Hepatic stellate cell (primary cell): ENCODE measurements at places on chromosomes 2 and 18.

GRCh38 chr18:59446012-59446411 lies 86.9 kb upstream of the LMAN1 start:
- peak; percentile 17 for DNase-seq

DNA sequence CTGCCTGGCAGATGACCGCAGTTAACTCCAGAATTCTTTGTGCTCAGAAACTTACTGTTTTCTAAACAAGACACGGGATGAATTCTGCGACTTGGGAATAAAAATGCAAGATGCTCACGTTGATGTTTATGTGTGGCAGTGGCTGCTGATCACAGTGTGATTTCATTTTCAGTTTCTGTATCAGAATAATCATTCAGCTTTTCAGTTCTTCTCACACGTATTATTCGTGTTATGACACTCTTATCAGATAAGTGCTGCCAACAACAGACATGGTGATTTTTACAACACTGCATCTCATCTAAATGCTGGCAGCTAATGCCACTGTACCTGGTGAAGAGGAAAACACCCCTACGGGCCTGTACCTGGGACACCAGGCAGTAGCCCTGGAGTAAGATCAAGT lies 272.9 kb upstream of the REV1 start:
- no peak for DNase-seq

DNA sequence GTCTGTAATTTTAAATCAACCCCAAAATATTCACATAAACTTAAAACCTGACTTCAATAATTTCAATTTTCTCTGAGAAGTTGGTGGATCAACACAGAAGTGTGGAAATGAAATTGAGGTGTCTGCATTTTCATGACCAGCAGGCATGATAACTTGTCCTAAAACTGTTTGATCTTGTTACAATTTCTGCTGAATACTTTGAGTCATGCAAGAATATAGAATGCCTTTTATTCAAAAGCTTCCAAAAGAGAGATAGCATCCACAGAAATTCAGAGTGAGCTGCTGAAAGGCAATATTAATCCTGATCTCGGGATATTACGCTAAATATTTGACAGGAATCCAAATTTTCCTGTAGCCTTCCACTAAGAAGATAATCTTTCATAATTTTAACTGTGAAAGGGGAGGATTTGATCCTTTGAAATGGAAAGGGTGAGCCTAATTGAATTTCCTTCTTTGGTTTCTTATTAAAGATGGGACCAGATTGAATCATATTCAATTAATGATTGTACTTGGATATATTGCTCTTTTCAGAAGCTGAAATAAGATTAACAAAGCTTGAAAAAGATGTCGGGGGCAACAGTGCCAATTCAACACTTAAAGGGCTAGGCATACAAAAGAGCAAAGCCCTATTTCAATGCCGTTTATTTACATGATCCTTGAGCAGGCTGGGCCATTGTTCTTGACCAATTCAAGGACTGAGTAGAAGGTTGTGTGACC lies 129.3 kb downstream of the NCKAP5 start:
- DNase-seq: no peak

DNA sequence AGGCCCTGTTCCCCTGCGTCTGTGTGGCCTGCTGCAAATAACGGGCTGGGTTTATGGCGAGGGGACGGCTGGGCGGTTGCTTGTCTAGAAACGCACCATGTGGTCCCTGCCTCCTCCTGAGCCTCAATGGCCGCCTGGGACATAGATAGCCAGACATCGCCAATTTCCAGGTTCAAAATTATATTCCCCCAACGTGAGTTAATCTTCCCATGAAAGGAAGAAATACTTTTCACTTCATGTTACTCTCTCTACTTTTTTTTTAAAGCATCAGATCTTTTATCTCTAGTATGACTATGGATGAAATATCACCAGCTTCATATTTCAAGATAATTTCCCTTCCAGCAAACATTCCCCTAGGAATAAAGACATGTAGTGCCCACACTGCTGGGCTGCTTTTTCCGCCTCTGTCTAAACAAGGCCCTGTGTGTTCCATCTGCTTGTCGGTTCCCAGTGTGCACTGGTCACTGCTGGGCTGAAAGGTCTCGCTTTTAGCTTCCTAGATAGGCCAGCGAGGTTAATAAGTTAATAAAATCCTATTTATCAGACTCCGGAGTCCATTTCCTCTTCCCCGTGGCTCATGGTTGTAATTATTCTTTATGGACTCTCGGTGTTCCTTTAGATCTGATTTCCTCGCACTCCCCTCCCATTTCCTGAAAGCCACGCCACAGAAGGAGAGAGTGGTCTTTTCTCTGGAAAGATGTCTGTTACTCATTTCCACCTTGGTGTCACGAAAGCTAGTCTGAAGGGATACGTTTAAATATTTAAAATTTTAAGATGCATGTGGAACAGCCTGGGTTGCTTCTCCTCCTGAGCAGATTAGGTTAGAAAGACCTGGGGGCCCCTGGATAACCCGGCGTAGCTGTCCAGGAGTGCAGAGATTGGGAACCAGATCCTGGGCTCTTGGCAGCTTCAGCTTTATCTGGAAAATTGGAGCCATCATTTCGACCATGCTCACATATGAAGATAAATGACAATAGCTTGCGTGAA lies 196.6 kb upstream of the COPS8 start:
- no peak for DNase-seq

GRCh38 chr18:7585276-7585670 lies 18.2 kb downstream of the PTPRM start:
- no peak for DNase-seq

- DNase-seq: peak; percentile 68
These were observed 47.5 kb upstream of the ASB1 start for GRCh38 chr2:238379096-238379810.

DNA sequence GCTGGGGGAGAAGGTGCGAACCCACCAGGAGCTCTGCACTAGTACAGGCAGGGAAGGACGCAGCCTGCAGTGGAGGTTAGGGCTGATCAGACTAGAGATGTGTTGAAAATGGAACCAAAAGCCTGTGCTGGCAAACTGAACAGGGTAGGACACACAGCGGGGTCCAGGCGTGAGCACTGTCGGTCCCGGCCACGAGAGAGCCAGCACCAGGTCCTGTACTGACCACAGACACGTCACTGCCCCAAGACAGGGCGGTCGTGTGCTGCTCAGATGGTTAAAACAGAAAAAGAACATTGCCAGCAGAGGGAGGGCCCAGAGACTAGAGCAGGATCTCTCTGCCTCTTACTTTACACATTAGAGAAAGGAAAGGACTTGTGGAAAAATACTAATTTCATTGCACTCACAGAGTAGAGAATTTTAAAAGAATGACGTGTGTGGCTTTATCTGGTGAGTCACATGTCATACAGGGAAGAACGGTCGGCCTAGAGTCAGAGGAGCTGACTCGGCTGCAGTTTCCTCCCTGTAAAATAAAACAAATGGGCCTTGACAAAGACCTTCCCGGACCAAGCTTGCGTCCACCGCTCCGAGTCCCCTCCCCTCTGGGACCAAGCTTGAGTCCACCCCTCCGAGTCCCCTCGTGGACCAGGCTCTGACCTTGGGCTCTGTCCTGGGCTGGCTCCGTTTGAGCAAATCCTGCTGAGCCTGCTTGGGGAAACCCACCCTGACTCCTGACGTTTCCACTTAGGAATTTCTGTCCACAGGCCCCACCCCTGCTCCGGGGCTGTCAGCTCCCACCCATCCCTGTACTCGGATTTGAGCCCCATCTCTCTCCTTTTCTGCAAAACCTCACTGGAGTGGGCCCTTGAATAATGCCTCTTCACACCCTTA lies 16.7 kb upstream of the ADI1 start:
- peak; percentile 87 for DNase-seq

- no peak for DNase-seq
These were observed 164.6 kb downstream of the RTP5 start for GRCh38 chr2:242034138-242034537.

DNA sequence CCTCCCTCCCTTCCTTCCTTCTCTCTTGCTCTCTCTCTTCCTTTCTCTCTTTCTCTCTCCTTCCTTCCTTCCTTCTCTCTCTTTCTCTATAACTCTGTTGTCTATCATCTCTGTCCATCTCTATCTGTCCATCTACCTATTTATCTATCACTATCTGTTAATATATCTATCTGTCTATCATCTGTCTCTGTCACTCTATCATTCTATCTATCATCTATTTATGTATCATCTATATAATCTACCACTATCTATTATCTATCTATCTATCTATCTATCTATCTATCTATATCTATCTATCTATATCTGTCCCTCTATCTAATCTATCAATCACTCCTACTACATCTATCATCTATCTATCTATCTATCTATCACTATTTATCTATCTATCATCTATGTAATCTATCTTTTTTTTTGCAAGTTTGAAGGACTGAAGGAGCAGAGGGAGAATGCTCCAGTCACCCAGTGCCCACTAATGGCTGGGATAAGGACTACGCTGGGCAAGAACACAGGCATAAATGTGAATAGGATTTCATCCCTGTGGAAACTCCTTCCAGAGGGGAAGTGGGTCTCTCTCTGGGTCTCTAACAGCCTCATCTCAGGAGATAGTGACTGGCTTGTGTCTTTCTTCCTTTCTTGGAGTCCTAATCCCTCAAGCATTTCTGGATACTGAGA lies 427.0 kb downstream of the LPIN1 start:
- no peak for DNase-seq

DNA sequence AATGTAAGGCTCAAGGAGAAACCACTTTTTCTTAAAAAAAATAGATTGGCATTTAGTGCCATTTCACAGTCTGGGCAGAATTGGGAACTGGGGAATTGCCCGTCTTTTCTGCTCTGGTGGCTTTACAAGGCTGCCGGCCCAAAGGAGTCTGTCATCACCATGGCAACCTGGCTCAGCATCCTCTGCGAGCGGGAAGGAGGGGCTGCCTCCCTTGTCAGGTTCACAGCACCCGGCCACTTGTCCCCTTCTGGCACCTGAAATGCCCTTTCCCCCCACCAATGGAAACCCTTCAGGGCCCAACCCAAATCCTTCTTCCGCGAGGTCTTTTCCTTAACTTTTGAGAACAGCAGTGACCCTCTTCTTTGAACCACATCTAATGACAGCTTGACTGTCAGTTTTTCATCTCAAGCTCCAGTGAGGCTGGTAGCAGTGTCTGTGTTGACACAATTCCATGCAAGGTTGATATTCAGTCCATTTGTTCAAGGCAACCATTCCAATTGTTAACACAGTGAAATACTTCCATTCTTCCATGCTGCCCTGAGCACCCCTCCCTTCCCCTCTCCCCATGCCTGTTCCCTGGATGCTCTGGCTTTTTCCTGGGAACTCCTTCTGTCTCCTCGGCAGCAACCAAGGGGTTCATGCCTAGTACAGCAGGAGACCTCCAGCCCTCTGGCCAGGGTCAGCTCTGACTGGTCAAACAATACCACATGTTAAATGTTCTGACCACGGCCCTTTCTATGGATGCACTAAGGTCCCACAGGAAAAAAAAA lies 79.6 kb downstream of the DNER start:
- no peak for DNase-seq

DNA sequence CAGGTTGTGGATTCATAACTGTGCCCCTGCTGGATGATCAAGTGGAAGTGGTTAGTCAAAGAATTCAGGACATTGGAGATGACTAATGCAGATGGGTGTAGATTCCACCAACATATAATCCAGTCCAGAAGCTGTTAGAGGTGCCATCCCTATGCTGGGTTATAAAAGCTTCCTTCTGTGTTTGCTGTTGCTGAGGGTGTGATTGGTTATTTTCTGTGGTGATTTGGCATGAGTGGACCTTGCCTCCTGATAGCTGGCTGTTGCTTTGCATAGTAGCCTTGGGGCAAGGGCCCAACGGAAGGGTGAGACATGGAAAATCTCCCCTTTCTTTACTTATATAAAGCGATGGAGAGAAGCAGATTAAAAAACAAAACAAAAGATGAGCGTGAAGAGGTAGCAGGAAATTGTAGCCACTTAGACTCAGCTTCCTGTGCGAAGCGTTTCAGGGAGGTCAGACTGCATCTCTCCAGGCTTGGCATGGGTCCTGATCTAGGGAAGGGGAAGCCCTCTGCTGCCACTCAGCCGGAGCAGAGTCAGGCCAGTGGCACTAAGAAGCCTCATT lies 190.4 kb downstream of the FMNL2 start:
- DNase-seq: no peak

DNA sequence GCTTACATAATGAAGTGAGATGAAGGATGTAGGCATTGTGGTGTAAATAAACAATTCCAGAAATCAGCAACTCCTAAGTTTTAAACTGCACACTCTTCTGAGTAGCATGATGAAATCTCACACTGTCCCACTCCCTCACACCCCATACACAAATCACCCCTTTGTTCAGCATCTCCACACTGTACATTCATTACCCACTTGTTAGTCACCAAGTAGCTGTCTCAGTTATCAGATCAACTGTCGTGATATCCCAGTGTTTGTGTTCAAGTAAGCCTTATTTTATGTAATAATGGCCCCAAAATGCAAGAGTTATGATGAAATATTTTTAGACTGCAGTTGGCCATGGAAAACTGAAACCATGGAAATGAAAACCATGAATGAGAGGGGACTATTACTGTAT lies 135.7 kb downstream of the GRB14 start:
- no peak for DNase-seq

- no peak for DNase-seq
These were observed 550 bp downstream of the MYL12B start for GRCh38 chr18:3262234-3263131.

- DNase-seq: no peak
These were observed 48.4 kb upstream of the NEMP2 start for GRCh38 chr2:190582736-190583506.

DNA sequence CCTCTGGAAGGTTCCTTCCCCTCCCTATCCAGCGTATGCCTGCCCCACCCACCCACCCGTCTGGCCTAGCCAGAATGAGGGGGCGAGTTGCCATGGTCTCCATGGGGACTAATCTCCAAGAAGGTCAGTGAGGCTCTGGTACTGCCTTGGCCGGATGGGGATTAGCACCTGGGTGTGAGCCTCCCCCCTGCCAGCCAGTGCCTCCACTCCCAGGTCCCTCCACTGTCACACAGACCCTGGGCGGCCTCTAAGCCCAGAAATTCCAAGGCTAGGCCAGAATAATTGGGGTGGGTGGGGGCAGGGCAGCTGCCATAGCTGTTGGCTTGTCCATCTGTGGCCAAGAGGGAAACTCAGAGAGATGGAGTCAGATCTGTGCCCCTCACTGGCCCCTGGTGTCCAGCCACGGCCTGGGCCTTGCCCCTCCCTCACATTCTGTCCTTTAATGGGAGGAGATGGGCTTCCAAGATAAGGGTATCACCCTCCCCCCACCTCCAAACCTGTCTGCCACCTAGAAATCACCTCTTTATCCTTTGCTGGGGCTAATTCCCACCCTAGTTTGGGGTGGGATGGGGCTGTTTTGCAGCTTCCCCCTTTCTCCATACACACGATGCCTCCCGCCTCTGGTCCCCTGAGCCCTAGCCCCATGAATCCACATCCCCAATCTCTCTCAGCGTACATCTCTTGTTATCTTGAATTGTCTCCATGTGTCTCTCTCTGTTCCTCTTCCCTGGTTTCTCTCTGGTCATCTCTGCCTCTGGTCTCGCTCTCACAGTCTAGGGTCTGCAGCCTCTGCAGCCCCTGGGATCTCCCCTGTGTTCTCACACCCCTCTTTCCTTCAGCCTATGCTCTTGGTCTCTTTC lies 6.0 kb upstream of the CRYBA2 start:
- no peak for DNase-seq

DNA sequence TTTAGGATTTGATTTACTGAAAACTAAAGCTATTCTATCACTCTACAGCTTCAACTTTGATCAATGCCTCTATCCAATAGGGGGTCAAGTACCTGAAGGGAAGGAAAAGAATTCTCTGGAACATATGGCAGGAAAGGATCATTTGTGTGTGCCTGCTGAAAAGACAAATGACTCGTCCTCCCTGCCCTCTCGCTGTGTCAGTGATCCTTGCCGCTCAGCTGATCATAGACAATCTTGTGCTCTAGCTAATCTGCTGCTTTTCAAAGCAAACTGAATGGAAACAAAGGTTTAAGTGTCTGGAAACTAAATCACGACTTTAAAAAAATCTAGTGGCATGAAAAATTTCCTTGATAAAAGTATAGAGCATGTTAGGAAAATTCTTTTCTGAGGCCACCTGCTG lies 75.6 kb upstream of the CPO start:
- no peak for DNase-seq
